A549 (cell line): ENCODE measurements at places on chromosomes 7 and 10.

- no peak for DNase-seq
Measured at GRCh38 chr10:59563531-59563930, 146.1 kb downstream of the SLC16A9 start.

GRCh38 chr10:68251151-68251550 is 19.2 kb upstream of the ATOH7 start:
- no peak for DNase-seq

DNA sequence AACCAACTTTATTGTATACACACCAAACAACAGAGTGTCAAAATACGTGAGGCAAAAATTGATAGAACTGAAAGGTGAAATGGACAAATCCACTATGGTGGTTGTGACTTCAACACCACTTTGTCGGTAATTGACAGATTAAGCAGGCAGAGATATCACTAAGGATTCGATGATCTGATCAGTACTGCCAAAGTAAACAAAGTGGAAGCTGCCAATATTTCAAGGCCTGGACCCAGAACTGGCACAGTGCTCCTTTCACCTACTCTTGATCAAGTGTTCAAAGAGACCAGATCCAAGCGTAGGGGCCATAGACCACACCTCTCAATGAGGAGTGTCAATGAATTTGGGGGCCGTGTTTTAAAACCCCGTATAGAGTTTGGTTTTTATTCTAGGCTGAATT is 167.0 kb downstream of the CDK14 start:
- no peak for DNase-seq

- DNase-seq = no peak
Measured at GRCh38 chr10:69955897-69956740, 96.5 kb upstream of the MACROH2A2 start.

GRCh38 chr10:43649185-43649523 is 473 bp upstream of the ZNF32 start:
- no peak for DNase-seq

- peak; percentile 67 for DNase-seq
Measured at GRCh38 chr10:48981310-48981907, 41.8 kb upstream of the LRRC18 start.

- DNase-seq = no peak
Measured at GRCh38 chr7:105790996-105791395, 85.4 kb downstream of the ATXN7L1 start.

GRCh38 chr7:112505495-112505894 is 24.7 kb downstream of the LSMEM1 start:
- DNase-seq = no peak

DNA sequence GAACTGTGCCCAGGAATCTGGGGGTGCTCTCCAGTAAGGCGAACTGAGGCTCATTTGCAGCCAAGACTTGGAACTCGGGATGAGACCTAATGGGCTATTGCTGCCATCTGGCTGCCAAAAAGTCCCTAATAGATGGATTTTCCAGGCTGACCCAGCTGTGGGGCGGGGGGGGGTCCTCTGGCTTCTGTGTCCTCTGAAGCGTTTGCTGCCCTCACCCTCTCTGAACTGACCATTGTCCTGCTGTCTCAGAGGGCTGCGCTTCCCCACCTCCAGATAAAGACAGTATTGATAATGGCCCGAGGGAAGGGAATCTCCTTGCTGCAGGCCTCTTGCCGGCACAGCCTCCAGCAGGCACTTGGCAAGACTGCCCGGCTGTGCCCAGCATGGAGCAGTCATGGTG is 46.6 kb downstream of the CLEC2L start:
- DNase-seq = no peak

DNA sequence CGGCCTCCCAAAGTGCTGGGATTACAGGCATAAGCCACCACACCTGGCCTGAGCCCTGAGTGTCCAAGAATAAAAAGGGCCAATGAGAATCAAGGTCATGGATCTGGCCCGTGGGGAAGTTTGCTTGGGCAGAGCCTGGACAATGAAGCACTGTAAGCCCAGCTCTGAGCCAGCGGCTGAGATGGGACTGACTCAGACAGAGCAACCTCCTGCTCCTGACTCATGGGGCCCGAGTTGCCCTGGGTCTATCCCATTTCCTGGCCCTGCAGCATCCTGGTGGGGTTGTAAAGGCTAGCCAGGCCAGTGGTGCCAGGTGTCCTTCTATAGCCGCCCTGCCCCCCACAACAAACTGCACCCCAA is 5.2 kb upstream of the MYH16 start:
- DNase-seq = peak; percentile 91

DNA sequence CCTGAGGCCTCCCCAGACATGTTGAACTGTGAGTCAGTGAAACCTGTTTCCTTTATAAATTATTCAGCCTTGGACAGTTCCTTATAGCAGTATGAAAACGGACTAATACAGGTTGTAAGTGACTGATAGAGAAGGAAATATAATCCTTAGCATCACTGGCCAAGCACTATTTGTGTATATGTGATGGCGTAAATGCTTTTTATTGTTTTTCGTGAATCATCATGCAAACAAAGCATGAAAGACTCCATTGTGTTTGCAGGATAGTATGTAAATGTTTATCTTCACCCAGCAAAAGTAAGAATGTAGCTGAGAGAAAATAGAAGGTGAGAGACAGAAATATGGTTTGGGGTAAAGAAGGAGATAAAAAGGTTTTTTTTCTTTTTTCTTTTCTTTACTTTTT is 92.5 kb upstream of the LRGUK start:
- DNase-seq = no peak
